COLO829 (cell line): ENCODE measurements at places on chromosomes 1 and 21.
A peak's percentile ranks its signal among the peaks of the same experiment; 100 is the strongest.

GRCh38 chr1:193392686-193393085 is 206.3 kb upstream of the B3GALT2 start:
- no peak for DNase-seq

DNA sequence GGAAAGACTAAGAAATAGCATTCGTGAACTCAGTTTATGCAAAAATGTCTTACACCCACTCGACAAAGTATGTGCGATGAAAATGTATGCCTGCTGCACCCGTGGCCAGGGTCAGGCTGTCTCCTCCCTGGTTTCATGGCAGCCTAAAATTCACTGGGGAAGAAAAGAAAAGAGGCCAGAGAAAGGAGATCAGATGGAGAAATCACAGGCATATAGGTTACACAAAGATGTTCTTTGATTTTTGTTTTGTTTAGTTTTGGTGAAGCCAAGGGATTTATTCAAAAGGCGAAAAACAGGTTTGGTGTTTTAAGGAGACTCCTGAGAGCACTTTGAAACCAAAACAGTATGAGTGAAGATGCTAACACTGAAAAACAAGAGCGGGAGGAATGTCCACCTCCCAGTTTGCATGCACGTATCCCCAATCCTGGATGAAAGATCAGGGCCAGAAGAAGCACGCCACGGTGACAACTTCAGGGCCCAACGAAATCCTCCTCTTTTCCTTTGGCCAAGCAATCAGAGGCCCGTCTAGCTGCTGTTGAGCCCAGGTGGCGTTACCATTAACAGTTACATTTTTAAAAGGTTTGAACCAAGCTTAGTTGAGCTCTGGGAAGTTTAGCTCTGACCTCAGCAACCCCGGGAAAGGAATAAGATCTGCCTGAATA is 992 bp upstream of the SSX2IP start:
- DNase-seq: no peak

- no peak for DNase-seq
These were observed 46.0 kb upstream of the GUCA2A start for GRCh38 chr1:42210421-42211133.

GRCh38 chr1:77227381-77227780 is 8.2 kb upstream of the PIGK start:
- DNase-seq: no peak

GRCh38 chr1:207453710-207454045 is 450 bp upstream of the CR2 start:
- no peak for DNase-seq

- DNase-seq: no peak
These were observed 127.5 kb upstream of the SAMSN1 start for GRCh38 chr21:14673649-14674048.

GRCh38 chr1:222582099-222582774 is 7.5 kb downstream of the TAF1A start:
- no peak for DNase-seq

DNA sequence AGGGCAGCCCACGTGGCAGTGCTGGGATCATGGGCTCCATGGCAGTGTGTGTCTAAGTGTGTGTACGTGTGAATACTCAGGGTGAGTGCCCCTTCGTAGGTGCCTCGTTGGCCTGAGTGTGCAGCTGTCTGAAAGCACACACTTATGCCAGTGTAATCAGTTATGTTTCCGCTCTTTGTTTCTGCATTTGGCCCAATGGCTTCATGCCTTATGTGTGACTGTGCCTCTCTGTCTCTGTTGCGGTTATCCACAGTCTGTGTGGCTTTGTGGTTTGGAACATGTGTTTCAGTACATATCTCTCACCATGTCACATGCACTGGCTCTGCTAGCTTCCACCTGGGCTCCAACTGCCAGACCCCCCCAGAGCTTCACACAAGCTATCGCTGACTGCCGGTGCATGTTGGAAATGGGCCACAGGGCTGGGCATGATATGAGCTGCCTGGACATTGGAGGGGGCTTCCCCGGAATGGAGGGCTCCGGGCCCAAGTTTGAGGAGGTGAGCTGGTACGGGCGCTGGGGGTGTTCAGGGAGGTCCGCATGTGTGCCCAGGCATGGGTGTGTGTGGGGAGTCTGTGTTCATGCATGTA is 70.3 kb upstream of the TINAGL1 start:
- no peak for DNase-seq

- DNase-seq: no peak
These were observed 46.6 kb upstream of the GPR37L1 start for GRCh38 chr1:202076050-202076511.

- no peak for DNase-seq
These were observed 26.5 kb upstream of the ITLN1 start for GRCh38 chr1:160911441-160911840.

DNA sequence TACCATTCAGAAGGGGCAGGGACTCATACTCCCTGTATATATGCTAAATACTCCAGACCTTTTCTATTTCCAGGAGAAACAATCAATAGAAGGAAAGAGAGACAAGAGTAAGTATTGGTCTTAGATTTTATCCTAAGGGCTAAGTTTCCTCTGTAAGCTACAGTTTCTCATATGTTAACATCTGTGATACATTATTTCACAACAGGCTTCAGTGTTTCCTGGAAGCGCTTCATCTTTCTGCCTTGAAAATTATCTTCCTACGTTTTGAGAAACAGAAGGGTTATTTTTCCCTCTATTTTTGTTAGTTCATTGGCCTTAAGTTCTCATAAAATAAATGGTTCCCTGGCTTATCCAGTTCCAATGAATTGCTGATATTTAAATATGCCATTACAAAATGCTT is 15.6 kb downstream of the FMO1 start:
- no peak for DNase-seq

- no peak for DNase-seq
These were observed 6.9 kb downstream of the HTR1D start for GRCh38 chr1:23210351-23210785.

GRCh38 chr1:182707122-182707521 is 22.7 kb upstream of the RGS8 start:
- DNase-seq: no peak

GRCh38 chr1:178048883-178049282 is 45.0 kb upstream of the RASAL2 start:
- no peak for DNase-seq

- peak; percentile 58 for DNase-seq
These were observed 81.0 kb downstream of the CNIH3 start for GRCh38 chr1:224696891-224697765.

GRCh38 chr1:169594391-169594790 is 8.1 kb upstream of the F5 start:
- no peak for DNase-seq

- DNase-seq: no peak
These were observed 25.5 kb downstream of the VANGL2 start for GRCh38 chr1:160425847-160426246.

GRCh38 chr1:245290836-245291235 is 136.1 kb downstream of the KIF26B start:
- no peak for DNase-seq

GRCh38 chr1:234889643-234890042 is 239.0 kb downstream of the TOMM20 start:
- DNase-seq: no peak

DNA sequence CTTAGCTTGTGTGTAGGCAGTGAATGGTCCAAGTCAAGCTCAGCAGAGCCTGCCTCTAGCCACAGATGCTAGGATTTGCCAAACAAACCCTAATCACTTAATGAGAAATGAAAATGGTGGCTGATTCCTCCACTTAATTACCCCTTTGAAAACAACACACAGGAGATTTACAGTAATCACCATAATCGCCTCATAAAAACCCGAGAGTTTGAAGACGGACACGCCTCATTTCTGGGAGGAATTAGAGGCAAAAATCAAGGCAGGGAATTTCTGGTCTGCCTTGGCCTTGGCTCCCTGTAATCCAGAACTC is 16.3 kb upstream of the FOXE3 start:
- DNase-seq: no peak

GRCh38 chr21:33412832-33413519 is 9.8 kb downstream of the IFNGR2 start:
- no peak for DNase-seq

DNA sequence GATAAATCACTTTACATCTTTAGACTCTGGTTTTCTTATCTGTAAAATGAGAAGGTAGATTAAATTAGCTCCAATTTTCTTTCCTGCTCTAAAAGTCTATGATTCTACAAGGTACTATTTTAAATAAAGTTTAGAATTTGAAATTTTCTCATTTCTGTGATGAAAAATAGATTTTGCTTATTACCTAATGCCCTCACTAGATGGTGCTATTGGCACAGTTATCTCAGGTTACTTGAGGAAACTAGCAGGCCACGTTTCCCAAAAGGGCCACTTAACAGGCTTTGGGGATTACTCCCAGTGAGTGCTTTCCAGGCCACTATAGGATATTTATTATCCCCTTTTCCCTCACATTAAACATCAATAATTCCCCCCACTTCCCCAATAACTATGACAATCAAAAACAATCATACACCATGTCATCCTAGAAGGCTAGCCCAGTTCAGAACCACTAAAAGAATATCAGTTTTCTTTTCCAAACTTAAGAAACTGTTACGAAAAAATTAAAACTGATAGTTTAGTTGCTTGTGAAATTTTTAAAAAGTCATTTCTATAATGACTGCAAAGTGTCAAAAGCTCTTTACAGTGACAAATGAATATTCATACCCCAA is 30.6 kb downstream of the OMA1 start:
- peak; percentile 52 for DNase-seq

GRCh38 chr1:150072959-150073358 is 5.4 kb downstream of the VPS45 start:
- peak; percentile 40 for DNase-seq

DNA sequence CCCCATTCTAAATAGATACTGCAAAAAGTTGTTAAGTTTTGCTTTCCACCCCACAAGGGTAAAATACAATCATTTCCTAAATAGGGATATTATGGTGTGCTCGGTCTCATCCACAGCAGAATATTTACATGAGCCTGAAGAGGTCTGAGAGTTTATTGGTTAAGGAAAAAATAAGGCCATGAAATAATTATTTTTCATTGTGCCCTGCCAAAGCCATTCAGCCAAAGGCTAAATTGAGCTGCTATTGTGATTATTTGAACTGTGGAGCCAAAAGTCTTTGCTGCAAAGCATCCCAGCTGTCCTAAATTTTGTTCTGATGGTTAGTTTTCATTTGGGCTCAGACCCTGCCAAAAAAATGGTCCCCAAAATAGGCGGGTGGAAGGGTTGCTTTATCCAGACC is 298.7 kb upstream of the ESRRG start:
- DNase-seq: no peak

DNA sequence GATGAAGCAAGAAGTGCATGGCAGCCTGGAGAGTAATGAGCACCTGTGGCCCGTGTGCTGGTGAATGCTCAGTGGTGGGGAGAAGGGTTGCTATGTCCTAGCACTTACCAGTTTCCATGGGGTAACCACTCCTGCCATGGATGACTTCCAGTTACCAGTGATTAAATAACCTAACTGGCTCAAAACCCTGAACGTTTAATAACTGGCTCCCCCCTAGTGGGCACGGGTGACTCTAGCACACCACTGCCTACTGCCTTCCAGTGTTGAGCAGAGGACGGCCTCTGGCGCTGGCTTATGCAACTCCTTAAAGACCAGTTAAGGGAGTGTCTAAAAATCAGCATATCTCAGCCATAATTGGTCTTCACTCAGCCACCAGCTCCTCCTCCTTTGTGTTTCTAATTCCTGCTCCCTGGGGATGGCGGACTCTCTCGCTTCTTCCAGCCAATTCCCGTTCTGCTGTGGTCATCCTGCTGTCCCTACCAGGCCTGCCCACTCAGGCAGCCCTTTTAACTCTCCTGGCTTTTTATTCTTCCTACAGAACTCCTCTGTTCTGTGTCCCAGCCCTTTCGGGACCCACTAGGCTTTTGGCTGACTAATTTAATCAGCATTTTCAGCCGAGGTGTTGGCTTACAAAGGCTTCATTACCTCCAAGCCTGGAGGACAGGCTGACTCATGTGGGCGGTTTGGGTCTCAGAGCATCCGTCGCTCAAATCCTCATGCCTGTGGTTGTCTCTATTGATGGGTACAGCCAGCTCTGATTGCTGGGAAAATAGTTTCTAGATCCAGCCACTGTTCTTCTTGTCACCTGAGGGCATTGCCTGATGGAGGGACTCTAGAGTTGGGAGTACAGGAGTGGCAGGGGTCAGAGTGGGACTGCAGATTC is 332.4 kb downstream of the CAMTA1 start:
- peak; percentile 89 for DNase-seq

- DNase-seq: no peak
These were observed at the start of gene GPR157 for GRCh38 chr1:9128520-9129265. TSS of gene GPR157 (minus strand) at chr1:9129102. CDS start at chr1:9129027, 75 bp downstream.

DNA sequence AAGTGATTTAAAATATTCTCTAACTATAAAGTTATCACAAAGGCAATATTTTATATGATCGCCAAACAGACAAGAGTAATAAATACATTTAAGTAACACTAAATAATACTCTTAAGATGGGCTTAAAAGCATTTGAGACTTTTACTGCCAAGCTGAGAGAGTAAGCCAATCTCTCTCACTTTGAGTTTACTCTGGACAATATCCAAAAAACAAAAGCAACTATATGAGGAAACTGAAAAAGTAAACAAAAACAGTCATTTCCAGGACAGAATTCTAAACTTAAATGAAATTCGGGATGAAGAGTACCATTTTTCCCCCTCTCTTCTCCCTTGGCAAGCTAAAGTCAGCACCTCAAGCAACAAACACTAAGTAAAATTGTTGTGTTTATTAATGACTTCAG is 173.2 kb downstream of the COP1 start:
- no peak for DNase-seq

GRCh38 chr1:107229711-107230110 is 88.9 kb downstream of the NTNG1 start:
- no peak for DNase-seq

DNA sequence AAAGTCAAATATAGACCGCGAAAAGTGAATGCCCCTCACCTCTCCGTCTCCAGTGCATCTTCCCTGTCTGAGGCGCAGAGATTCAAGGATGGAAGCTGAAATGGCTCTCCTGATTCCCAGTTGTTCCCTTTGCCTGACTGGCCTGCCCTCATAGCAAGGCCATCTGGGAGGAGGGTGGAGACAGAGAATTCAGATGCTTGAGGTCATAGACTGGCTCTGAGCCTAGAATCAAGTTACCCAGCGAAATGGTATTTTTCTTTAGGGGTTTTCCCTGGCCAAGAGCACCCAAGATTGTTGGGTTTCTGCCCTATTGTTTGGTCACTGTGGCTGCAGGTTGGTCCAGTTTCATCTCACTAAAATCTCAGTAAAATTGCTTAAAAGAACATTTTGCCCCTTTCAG is 7.2 kb downstream of the METTL13 start:
- DNase-seq: no peak

GRCh38 chr1:154866257-154867063 is 3.6 kb downstream of the KCNN3 start:
- DNase-seq: no peak

DNA sequence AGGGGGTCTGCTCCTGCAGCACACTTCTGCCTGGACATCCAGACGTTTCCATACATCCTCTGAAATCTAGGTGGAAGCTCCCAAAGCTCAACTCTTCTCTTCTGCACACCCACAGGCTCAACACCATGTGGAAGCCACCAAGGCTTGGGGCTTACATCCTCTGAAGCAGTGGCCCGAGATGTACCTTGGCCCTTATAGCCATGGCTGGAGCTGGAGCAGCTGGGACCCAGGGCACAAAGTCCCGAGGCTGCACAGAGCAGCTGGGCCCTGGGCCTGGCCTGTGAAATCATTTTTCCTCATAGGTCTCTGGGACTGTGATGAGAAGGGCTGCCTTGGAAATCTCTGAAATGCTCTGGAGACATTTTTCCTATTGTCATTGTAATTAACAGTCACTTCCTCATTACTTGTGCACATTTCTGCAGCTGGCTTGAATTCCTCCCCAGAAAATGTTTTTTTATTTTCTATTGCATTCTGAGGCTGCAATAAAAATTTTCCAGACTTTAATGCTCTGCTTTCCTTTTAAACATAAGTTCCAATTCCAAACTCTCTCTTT is 645.6 kb downstream of the RWDD3 start:
- no peak for DNase-seq

- DNase-seq: no peak
These were observed 79.8 kb downstream of the NFASC start for GRCh38 chr1:204950353-204951001.
